ENCODE measurements at places on chromosomes 5 and 9.

- no peak for DNase-seq
These were observed 250.0 kb upstream of the MPDZ start for GRCh38 chr9:13529321-13530104.

- no peak for DNase-seq
These were observed 3.7 kb upstream of the GTF3C5 start for GRCh38 chr9:133027134-133027533.

GRCh38 chr5:150065886-150066285 is 20.5 kb downstream of the CSF1R start:
- DNase-seq, result no peak

- no peak for DNase-seq
These were observed 104.8 kb upstream of the RAD23B start for GRCh38 chr9:107178293-107178692.

DNA sequence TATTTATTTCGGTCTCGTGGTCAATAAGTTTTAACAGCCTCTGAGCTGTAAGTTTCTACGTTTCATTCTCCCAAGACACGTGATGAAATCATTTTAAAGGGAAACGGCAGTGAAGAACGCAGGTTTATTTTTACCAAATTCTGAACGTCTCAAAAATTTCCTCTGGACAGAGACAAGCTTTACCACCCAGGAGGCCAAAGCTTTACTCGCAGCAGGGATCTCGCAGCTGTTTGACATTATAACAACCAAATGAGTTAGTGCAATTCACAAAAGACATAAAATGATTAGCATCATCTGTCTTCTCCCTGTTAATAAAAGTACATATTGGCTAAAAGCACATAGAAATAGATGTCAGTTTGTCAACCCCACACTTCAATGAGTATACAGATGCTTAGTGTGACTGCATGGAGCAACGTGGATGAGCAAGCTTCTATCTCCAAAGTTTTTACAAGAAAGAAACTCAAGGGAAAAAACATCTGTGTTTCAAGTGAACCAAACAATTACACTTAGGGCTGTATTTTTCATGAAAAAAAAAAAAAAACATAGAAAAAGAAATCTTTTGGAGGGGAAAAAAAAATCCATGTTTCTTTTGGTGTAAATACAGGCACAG is 2.5 kb downstream of the SEMA5A start:
- DNase-seq, result no peak
